ENCODE measurements at places on chromosomes 12 and 14.

GRCh38 chr12:132360906-132361777 lies 31.8 kb upstream of the GALNT9 start:
- no peak for DNase-seq

- DNase-seq = no peak
These were observed 84.6 kb upstream of the GRIN2B start for GRCh38 chr12:14066021-14066420.

DNA sequence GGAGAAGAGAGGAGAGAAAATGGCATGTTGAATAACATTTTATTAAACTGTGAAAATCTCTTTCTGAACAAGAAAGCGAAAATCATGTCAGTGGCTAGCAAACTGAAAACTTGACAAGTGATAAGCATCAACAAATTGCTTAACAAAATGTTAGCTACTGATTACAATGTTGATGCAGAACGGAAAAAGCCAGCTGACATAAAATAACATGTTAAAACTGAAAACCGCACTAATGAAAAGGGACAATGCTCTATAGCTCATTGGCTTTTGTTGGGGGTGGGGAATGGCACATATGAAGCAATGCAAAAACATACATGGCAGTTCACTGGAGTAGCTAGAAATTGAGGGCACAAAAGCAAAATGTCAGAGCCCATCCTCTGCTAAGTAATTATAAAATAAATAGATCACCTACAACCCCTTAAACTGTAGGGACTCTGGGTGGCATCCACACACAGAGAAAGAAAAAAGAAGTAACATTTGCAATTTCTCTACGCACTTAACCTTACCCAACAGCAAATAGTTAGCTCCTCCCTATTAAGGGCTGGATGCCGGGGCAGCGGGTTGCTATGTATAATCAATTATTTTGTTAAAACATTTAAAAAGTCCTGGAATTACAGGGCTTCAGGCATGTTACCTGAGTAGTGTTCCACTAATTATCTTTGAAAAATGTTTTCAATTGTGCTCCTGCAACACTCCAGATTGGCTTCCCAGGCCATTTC lies 129.2 kb upstream of the USP15 start:
- DNase-seq = no peak

DNA sequence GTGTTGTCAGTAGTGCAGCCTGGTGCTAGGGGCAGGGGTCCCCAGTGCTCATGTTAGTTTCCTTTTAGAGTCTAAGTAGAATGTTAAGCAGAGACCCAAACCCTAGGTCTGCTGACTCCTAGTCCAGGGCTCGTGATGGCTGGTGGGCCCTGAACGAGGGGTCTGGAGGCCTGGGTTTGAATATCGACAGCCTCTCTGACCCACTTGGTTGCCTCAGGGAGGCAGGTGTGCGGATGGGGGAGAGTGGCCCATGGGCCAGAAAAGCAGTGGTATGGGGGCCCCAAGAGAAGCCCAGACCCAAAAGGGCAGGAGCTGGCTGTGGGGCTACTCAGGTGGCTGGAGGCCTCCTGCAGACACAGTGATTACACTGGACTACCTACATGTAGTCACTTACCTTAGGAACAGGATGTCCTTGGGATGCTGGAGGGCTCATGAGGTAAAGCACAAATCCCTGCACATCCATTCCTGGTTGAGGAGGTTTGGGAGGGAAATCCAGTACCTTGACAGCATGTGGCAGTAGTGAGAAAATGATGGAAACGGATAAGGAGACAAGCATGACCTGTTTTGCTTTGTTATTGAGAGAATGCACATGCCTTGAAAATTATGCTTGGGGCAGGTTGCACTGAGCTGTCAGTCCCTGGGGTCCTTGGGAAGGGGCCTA lies 1.7 kb upstream of the SLC25A29 start:
- no peak for DNase-seq

DNA sequence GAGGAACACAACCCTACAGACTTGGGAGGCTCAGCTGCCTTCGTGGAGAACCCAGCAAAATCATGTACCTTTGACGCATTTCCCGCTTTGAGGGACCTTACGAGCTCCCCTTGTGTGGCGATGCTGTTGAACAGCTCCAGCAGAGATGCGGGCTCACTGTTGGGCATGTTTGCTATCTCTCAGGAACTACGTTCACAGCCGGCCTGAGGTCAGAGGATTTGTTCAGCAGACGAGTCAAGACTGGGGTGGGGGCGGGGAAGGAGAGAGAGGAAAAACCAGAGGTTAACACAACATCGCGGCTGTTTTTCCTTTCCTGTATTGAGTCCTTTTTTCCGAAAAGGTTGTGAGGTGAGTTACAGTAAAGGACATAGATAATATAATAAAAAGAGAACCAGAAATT lies 45.9 kb downstream of the SLC25A47 start:
- no peak for DNase-seq

DNA sequence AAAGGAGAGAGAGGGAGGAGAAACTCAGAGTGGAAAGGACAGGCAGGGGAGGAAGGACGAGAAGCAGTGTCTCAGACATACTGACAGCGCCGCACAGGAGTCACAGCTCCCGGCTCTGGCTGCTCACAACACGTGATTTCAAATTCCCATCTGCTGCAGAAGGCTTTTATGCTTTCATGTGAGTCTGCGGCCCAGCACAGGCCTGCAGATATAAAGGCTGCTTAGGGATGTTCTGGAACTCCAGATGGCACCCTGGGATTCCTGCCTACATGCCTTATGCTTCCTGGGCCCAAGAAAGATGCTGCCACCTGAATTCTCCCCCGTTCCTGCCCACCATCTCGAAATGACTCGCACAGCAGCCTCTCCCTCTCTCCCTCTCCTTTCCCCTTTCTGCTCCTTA lies 89.6 kb downstream of the NUAK1 start:
- DNase-seq = no peak

- no peak for DNase-seq
These were observed 110.3 kb upstream of the ETV6 start for GRCh38 chr12:11539156-11539555.

GRCh38 chr12:107512391-107512790 lies 173.2 kb upstream of the PWP1 start:
- no peak for DNase-seq

DNA sequence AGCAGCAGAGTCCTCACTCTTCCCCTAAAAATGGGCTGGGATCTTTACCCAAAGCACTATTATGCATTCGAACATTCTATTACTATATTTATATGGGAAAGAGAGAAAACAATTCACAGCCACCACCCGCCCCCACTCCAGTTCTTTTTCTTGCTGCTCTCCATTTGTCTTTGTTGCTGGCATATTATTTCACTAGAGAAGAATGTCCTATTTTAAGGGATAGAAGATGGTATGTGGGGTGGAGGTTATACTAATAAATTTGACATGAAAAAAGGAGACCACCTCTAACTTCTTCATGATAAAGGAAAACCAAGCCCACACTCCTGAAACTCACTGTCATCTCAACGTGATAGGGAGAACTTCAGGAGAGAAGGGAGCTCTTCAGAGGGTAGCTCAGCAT lies 28.5 kb upstream of the NTF3 start:
- DNase-seq = no peak

GRCh38 chr14:73287071-73287470 lies 49.8 kb downstream of the PAPLN start:
- DNase-seq = no peak

DNA sequence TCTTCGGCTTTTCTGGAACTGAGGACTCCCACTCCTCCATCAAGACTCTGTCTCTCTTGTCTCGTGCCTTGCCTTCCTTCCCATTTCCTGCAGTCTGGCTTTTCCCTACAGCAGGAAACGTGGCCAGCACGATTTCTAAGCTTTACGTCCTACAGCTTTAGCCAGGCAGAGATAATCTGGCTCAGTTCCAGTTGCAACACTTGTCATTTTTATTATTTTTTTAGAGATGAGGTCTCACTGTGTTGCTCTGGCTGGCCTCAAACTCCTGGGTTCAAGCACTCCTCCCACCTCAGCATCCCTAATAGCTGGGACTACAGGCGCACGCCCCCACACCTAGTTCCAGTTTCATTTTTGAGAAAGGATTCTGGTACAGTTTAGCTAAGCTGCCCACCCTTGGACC lies 19.9 kb downstream of the CALM1 start:
- no peak for DNase-seq

DNA sequence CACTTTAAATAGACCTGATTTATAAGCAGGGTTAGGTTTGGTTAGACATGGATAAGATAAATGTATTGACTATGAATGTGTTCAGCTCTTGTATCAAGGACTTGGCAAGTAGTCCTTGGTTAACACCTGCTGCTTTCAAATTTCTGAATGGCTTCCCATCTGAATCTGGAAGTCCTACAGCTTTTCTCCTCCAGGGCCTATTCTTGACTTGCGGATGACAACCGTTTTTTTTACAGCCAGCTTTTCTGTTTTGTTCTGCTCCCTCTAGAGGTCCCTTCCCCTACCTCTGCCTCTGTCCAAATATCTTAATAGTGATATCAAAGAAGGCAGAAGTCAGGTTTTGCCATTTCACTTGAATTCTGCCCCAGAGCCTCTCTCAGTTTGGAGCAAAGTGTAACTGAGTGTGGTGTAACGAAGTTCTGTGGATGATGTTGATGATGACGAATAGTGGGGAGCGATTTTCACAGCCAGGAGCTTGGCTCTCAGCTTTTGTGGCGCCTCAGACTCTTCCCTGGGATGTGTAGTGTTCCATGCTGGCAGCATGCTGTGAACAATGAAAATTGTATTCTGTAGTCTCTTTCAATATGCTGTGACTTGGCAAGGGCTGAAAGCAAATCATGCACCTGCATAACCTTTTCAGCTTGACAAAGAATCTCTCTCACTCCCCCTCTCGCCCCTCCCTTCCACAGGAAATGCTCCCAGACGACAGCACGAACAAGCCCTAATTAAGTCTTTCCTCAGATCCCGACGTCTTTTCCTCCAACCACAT lies 5.0 kb upstream of the SLC4A8 start:
- no peak for DNase-seq

- no peak for DNase-seq
These were observed 1.1 kb upstream of the BMP4 start for GRCh38 chr14:53957739-53958138.

GRCh38 chr12:85350356-85350755 lies 70.3 kb downstream of the ALX1 start:
- no peak for DNase-seq

DNA sequence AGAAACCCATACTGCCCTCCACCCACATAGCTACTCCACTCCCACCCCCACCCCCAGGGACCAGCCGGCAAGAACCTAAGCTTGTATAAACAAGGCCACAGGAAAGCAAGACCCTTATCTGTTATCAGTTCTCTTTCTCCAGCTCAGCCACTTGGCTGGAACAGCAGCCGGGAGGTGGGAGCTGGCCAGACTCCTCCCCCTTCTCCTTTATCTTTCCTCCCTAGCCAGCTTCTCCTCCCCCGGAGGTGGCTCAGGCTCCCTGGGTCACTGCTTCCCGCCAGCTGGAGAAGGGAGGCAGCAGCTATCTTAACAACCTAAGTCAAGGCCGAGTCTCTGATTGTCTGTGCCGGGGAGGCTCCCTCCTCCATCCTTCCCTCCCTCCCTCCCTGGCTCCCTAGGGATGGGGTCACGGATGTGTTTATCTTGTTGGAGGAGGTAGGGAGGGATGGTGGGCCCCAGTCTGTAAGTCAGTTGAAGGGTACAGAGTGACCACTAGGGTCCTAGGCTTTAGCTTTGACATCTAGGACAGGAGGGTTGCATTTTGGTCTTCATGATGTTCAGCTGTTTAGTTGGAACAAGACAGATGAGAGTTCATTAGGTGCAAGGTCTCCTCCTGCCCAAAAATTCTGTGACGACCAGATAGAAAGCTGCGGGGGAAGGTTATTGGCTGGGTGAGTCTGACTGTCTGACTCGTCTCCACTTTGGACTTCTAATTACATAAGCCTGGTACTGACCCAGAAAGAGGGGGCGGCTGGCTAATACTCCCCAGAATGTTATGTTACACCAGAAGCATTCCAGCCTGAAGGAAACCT lies 29.7 kb downstream of the ZFP36L1 start:
- DNase-seq = no peak

GRCh38 chr14:49206828-49207227 lies 379.4 kb downstream of the RPS29 start:
- DNase-seq = no peak

DNA sequence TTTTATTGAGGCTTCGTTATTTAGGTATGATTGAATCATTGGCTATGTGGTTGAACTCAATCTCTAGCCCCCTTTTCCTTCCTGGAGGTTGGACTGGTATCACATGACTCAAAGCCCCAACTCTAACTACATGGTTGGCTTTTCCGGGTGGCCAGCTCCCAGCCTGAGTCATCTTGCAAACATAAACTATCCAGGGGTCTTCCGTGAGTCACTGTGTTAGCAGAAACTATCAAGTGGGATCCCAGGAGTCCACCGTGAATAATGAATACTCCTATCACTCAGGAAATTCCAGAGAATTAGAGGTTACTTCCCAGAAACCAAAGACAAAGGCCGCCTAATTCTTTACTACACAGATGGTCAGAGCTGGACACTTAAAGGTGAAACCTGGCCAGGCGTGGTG lies 19.7 kb upstream of the PLEKHD1 start:
- DNase-seq = no peak

DNA sequence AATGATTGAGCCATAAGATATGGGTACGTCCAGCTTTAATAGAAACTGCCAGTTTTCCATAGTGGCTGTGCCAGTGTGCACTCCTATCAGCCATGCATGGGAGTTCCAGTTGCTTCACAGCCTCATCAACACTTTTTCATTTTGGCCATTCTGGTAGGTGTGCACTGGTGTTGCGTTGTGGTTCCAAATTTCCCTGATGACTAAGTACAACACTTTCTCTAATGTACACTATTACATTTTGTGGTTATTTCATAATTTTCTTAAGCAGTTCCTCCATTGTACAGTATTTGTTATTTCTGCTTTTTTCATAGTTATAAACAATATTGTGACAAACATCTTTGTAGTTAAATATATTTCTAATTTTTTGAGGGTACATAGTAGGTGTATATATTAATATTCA lies 21.5 kb upstream of the OAS1 start:
- no peak for DNase-seq

DNA sequence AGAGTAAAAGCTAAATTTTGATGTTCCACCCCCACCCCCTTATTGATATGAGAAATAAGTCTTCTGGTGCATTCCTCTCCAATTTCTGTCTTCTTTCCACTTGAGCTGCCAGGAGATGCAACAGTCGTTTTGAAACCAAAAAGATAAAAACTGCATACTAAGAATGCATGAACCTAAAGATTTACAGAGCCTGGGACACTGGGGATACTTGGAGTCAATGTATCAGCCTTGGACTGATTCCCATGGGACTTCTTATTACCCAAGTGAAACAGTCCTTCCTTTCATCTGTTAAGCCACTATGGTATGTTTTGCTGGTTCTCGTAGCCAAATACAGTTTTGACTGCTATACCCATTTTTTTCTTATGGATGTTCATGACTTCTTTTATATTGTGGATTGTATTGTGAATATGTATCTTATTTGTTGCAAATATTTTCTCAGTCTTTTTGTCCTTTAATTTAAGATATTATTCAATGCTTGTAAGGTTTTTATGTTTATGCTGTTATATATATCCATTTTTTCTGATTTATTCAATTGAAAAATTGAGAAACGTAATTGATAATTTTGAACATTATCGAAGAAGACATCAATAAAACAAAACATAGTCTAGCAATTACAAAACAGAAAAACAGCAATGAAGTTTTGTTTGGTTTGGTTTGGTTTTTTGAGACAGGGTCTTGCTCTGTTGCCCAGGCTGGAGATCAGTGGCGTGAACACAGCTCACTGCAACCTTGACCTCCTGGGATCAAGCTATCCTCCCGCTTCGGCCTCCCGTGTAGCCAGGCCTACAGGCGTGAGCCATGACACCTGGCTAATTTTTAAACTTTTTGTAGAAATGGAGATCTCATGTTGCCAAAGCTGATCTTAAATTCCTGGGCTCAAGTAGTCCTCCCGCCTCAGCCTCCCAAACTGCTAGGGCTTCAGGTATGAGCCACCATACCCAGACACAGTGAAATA lies 85.4 kb upstream of the ETV6 start:
- DNase-seq = no peak

GRCh38 chr12:43880547-43880946 lies 44.7 kb downstream of the TMEM117 start:
- no peak for DNase-seq

Data from stimulated activated CD4-positive, alpha-beta T cell treated with anti-CD3 and anti-CD28 coated beads, Interleukin-4, amount 100 ng/mL, for 48 hours (primary cell).